Stimulated activated CD4-positive, alpha-beta T cell treated with anti-CD3 and anti-CD28 coated beads, Interleukin-1b, Interleukin-23, amount 100 ng/mL, for 4 hours (primary cell): ENCODE measurements at places on chromosomes 12 and 14.

DNA sequence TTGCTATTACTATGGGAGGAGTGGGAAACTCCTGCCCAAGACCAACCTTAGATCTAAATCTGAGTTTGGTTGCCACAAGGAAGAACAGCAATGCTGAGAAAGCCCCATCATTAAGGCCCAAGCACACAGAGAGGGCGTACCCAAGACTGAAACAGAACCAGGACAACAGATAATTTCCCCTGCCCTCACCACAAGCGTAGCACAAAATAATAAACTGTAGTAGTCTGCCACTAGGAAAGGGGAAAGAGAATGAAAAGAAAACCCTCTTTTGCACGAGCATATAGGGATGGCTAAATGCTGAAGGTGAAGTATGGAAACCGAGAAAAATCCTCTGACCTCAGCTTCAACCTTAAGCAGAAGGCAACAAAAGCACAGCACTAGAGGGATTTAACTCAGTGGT is 76.5 kb upstream of the DHRS4 start:
- no peak for DNase-seq

DNA sequence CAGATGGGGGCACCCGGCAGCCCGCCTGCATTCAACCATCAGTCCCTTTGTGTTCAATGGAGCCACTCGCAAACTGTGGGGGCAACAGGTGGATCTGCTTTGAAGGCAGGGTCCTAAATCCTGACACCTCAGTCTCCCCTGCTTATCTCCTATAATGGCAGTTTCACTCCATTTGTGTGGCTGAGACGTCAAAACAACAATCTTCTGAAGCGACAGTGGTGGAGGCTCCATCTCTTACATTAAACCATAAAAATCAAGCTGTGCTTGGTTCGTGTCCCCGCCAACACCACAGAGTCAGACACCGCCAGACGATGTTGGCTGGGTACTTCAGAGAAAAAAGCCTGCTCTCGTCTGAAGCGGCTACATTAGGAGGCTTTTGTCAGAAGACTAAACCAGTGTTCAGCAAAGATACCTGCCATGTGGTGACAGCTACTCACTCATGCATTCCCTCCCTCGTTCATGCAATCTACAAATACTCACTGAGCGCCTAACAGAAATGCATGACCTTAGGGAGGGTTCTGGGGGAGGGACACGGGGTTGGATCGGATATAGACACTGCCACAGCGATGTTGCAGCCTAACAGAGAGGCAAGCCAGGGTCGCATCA is 253.9 kb downstream of the FOXN3 start:
- no peak for DNase-seq

GRCh38 chr12:60212159-60213000 is 616.6 kb downstream of the SLC16A7 start:
- no peak for DNase-seq

- DNase-seq = no peak
These were observed 42.4 kb downstream of the RDH12 start for GRCh38 chr14:67744046-67744445.

DNA sequence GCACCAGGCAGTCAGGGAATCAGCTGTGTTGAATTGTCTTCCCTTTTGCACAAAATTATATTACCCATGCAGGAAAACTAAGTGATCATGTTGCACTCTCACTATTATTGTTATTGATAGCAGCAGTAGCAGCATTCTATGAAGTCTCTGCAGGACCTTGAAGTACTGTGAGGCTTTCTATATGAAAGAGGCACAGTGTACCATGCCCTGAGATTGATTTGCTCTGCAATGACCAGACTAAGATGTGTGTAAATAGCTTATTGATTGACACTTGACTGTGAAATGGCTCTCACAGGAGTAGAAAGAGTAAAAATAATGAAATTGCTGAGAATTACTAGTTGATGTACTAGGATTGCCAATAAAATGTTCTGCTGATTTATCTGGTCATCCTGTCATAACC is 99.9 kb downstream of the KICS2 start:
- no peak for DNase-seq

GRCh38 chr12:6367969-6368892 is 7.1 kb downstream of the SCNN1A start:
- no peak for DNase-seq

DNA sequence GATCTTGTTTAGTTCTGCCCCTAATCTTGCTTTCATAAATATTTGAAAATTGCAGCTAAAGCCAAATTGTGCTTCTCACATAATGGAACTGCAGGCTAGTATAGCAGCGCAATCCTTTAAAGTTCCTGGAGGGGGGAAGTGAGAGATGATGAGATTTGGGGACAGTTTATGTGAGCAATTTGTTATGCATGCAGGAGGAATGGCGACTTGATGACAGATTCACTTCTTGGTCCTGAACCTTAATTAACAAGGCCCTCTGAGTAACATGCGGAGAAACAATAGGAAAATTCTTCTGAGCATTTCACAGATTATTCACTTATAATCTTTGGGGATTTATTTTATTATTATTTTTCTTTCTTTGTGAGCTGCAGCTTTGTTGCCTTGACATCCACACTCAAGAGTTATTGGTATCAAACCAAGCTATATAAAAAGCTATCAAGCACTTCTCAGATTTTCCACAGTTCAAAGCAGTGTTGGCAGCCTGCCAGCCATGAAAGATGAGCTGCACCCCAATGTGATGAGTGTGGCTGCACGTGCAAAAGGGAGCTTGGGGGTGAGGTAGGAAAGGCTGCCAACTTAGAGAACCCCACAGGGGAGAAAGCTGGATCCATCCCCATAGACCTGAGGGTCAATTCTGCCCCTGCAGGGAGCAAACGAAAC is 1662.2 kb upstream of the FLRT2 start:
- DNase-seq = no peak

GRCh38 chr14:60067882-60068281 is 23.8 kb upstream of the PCNX4 start:
- DNase-seq = no peak
